WTC11 (cell line): ENCODE measurements at places on chromosomes 5 and 9.

GRCh38 chr5:93704996-93705395 is 36.4 kb downstream of the POU5F2 start:
- H3K27ac ChIP-seq: no peak overlapping the region
- H3K36me3 ChIP-seq: no peaks in the 10 kb centered on the region
- no peak for DNase-seq
- H3K27me3 ChIP-seq: no peaks in the 10 kb centered on the region

DNA sequence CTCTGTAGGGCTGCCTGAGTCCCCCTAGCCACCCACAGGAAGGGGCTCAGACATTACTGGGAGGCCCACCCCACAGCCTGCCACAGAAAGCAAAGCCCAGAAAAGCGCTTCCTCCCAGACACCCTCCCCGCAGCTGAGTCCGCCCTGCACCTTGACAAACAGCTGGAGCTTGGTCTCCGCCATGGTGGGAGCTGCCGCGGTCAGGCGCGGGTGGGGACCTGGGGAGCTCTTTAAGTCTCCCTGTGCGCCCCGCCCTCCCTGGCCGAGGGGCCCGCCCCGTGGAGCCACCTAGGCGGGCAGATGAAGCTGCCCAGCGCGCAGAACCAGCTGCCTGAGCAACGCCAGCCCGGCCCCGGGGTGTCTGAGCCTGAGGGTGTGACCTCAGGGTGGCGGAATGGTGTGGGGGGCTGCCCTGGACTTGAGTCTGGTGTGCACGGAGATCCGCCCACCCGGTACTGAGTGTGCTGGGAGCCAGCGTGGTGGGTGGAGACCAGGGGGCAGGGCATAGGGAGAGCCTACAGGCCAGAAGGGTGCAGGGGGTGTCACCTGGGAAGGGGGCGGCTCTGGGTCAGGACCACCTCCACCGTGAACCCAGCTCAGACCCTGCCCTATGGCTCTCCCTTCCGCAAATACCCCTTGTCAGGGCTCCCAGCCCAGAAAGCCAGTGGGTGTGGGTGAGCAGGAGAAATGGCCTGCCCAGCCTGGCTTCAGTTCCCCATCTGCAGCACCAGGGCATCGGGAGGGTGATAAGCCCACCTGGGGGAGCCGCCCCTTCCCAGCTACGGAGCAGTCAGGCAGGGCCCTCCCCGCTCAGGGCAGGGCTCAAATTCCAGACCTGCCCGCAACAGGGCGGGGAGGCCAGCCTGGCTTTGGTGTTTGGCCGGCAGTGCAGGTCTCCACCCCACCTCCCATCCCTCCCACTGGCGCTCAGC is at the start of gene CLIC3:
CLIC3 (minus strand) TSS at position 208 of the 932 bp plus-strand sequence; CDS start at position 183, 25 bp downstream.
- H3K27ac ChIP-seq: no peak within 1 kb of the TSS
- no peaks in the 10 kb centered on the region for H3K36me3 ChIP-seq
- peak; percentile 50 for DNase-seq
- peaks cover 4% of the 10 kb centered on the region; the same call in 1 of the 2 replicates for H3K4me1 ChIP-seq
- H3K27me3 ChIP-seq: peaks cover under 1% of the 10 kb centered on the region
- H3K4me3 ChIP-seq: peak within 1 kb of the TSS; percentile 58

DNA sequence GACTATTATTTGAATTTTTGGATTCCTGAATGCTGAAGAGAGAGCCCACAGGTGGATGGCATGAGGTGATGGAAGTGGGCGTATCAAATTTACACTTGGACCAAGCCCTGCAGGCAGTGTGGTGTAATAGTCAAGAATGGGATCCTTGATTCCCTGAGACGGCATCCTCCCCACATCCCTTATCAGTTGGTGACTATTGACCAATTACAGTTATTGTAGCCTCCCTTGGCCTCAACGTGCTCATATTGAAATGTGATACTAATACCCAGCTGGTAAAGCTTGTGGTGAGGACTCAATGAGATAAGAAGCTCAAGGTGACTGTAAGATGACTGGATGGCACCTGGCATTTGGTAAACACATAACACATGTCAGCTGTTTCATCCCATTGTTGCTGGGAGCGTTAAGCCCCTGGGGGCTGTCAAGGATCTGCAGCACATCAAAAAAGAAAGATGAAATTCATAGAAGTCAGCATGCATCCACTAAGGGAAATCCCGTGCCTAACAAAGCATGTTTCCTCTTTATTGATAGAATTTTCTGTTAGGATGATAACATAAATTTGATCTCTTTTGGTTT is 65.6 kb upstream of the IRX2 start:
- no peaks in the 10 kb centered on the region for H3K36me3 ChIP-seq
- H3K27me3 ChIP-seq: peaks cover 3% of the 10 kb centered on the region; the same call in 1 of the 2 replicates
- no peak overlapping the region for H3K27ac ChIP-seq
- no peak for DNase-seq

GRCh38 chr5:14915291-14915952 is 43.8 kb upstream of the ANKH start:
- no peak overlapping the region for H3K27ac ChIP-seq
- H3K4me1 ChIP-seq: peaks cover 6% of the 10 kb centered on the region; the same call in 1 of the 2 replicates
- no peak overlapping the region for H3K4me3 ChIP-seq
- no peaks in the 10 kb centered on the region; the same call in 1 of the 2 replicates for H3K27me3 ChIP-seq
- DNase-seq: no peak

DNA sequence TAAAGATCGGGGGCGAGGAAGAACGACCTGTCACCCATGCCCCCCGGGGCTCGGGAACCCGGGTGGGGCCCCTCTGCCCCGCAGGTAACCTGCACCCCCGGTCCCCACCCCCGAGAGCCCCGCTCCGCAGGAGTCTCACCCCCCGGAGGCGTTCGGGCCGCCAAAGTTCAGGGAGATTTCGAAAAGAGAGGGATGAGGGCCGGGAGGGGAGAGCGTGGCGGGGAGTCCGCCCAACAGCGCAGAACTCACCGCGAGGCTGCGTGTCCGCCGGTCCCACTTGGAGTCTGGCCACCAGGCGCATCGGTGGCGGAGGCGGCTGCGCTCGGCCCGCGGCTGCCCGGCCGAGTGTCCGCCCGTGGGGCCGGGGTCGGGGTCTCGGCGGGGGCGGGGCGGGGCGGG is at the start of gene PHF19:
PHF19 (minus strand) TSS at position 347 of the 399 bp plus-strand sequence. CDS start 2,447 bp downstream, outside the sequence.
- peak within 1 kb of the TSS; percentile 76 for H3K4me3 ChIP-seq
- H3K27ac ChIP-seq: peak within 1 kb of the TSS; percentile 15
- peaks cover 4% of the 10 kb centered on the region for H3K36me3 ChIP-seq
- DNase-seq: no peak
- peaks cover 12% of the 10 kb centered on the region for H3K27me3 ChIP-seq

GRCh38 chr5:87398981-87399614 is 13.6 kb downstream of the CCNH start:
- H3K27me3 ChIP-seq: no peaks in the 10 kb centered on the region
- DNase-seq: no peak
- no peaks in the 10 kb centered on the region for H3K4me1 ChIP-seq
- H3K36me3 ChIP-seq: peaks cover 80% of the 10 kb centered on the region
- no peak overlapping the region for H3K27ac ChIP-seq

DNA sequence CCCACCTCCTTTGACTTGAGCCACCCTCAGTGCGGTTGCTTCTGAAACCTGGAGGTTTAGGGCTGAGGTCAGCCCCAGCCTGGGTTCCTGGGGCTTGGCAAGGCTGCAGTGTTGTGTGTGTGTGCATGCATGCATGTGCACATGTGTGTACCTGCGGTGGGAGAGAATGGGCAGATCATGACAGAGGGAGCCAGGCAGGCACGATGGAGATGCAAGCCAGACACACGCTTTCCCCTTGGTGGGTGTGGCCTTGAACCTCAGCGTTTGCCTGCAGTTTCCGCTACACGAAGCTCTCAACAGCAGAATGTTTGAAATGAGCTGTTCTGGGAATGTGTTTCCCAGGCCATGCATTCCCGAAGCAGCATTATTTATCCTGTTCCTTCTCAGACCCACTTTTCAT is 65.9 kb upstream of the RAPGEF1 start:
- no peak overlapping the region for H3K4me3 ChIP-seq
- no peak for DNase-seq
- H3K4me1 ChIP-seq: peaks cover 50% of the 10 kb centered on the region
- H3K27me3 ChIP-seq: no peaks in the 10 kb centered on the region
- H3K36me3 ChIP-seq: no peaks in the 10 kb centered on the region

DNA sequence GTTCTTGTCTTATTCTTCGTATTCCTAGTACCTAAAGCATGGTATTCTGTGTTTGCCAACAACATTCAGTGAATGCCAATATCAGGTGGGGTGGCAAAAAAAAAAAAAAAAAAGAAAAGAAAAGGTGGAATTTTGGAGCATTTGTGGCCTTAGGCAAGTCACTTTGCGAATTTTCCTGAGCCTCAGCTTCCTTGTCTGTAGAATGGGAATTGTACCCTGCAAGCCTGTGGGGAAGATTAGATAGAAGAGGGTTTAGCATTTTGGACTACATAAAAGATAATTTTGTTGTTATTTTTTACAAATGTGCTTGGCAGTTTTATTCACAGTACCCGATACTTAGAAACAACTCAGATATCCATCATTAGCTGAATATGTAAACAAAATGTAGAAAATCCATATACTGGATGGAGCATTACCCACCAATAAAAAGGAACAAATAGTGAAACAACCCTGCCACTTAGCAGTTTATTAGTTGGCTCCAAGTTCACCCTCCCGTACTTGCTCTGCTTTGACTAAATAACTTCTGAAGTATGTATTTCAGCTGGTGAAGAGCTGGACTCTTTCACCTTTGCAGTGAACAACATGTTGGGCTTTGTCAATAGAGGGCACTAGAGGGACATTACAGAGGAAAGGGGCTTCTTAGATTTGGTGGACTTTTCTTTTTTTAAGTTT is 13.6 kb downstream of the UBE2D2 start:
- H3K36me3 ChIP-seq: peaks cover 2% of the 10 kb centered on the region
- no peaks in the 10 kb centered on the region for H3K27me3 ChIP-seq
- H3K27ac ChIP-seq: peak overlapping the region; percentile 96
- no peak overlapping the region for H3K4me3 ChIP-seq

DNA sequence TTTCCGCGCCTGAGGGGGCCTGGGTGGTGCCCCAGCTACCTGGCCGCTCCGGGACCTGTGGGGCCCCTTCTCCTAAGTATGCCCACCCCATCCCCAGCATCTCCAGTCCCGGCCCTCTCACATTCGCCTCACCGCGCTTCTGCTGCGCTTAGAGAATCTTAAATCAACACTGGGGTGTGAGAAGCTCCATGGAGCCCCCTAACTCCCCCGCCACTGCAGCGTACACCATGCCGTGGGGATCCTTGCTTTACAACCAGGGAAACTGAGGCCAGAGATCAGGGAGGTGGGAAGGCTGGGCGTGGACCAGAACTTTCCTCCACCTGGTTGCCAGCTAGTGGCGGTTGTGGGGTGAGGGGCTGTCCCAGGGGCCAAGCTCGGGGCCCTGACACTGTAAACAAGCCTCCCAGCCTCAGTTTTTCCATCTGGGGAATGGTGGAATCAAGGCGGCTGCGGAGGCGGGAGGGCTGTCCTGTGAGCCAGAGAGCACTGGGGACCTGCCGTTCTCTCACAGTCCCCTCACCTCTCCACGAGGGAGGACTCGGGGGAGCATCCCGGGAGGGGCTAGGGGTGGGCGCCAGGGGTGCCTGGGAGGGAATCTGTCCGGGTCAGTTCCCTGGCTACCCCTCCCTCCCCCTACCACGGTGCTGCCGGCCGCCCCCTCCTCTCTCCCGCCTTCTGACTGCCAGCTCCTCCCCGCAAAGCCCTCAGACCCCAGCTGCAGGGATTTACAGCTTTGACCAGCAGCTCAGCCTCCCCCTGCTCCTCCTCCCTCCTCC is 161.2 kb downstream of the C9orf50 start:
- H3K36me3 ChIP-seq: no peaks in the 10 kb centered on the region
- H3K4me3 ChIP-seq: peak overlapping the region; percentile 54
- H3K27me3 ChIP-seq: peaks cover 23% of the 10 kb centered on the region

DNA sequence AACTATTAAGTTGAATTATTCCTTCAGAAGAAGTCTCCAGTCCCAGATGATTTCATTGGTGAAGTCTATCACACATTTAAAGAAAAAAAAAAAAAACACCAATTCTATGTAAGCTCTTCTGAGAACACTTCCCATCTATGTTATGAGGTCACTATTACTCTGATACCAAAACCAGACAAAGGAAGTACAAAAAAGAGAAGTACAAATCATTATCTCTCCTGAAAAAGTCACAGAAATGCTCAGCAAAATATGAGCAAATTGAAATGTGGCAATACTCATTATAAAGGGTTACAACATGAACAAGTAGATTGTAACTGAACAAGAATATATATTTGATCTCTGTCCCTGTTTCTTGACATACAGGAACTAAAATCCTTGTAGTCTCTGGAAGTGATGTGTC is 280.4 kb downstream of the TLE1 start:
- no peak overlapping the region for H3K4me3 ChIP-seq
- no peak overlapping the region for H3K27ac ChIP-seq
- H3K27me3 ChIP-seq: no peaks in the 10 kb centered on the region
- H3K36me3 ChIP-seq: no peaks in the 10 kb centered on the region
- no peaks in the 10 kb centered on the region for H3K4me1 ChIP-seq

DNA sequence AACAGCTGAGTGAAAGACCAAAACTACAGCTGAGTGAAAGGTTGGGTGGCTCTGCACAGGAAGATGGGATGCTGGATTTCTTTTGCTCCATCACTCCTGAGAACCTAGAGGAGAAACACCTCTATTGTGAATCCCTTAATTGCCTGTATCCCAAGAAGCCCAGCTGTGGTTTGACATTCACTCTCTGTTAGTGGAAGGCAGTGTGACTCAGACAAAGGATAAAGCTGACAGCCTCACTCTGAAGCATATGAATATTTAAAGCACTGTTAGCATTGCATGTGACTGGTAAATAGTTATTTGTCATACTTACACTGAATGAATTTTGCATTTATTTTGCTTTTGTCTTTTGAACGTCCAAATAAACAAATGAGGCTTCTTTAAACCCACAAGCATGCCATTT is 367.1 kb upstream of the RIOK2 start:
- no peak for DNase-seq
- no peak overlapping the region for H3K4me3 ChIP-seq
- H3K4me1 ChIP-seq: peaks cover 32% of the 10 kb centered on the region
